Stimulated activated CD4-positive, alpha-beta T cell treated with anti-CD3 and anti-CD28 coated beads, Interleukin-1b, Interleukin-23, amount 100 ng/mL, for 24 hours (primary cell): ENCODE measurements at places on chromosomes 5 and 9.

DNA sequence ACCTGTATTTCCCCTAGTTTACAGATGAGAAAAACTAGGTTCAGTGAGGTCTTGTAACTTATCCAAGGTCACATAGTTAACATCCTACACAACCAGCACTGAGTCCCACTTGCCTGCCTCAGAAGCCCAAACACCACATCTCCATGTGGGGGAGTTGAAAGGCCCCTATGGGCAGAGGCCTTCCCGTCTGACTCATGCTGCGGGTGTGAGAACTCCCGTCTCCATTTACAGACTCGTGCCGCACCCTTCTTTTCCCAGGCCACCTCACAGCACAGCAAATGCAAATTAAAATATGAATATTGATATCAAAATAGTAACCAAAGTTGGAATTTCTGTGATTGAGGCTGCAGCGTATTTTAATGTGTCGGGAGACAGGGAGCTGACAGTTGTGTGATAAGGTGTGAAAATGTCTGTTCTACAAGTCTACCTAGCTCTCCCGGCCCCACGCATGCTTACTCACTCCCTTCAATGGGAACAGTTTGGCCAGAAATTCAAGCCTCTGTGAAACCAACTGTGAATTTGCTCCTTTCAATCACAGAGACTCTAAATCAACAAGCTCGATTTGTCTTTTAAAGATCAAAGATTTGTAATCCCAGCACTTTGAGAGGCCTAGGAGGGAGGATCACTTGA lies 90.1 kb downstream of the CRB2 start:
- DNase-seq: no peak

DNA sequence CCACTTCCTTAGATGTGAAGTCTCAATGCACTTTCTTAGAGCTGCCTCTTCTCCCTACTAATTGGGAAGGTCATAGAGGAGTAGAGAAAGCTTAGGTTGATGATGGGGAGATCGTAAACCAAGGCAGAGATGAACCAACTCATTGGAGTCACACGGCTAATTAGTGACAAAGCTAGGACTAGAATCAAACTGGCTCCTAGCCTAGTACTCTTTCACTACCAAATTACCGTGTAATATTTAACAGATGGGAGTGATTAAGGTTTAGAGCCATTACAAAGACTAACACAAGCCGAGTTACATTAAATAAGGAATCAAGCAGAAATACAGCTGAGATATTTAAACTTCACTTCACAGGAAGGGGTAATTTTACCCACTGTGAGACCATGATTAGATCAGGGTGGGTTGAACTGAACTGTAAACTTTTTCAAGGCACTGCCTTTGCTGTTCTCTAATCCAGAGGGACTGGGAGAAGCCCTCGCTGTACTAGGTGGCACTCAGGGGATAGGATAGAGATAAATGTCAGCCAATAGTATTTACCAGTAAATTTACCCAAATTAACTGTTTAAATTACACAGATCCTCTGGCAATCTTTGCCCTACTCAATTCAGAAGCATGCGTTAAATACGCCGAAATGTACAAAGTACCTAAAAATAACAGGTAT lies 166.4 kb upstream of the PIK3R1 start:
- DNase-seq: no peak

GRCh38 chr5:65812648-65813047 lies 90.6 kb downstream of the NLN start:
- DNase-seq: no peak

DNA sequence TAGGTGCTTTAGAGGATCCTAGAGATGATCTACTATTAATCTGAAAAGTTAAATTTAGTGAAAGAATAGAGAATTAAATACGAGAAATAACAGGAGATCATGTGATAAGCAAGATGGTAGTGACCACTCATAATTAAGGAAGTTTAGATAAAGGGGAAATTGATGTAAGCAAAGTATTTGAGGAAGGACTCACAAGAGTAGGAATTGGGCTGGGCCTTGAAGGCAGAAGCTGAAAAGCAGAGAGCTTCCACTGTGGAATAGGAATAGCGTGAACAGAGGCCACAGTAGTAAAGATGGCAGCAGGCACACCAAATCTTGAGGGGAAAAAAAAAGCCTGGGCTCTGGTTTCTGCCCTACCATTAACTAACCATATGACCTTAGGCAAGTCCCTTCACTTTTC lies 38.0 kb downstream of the KIF24 start:
- no peak for DNase-seq

- no peak for DNase-seq
These were observed 66.2 kb downstream of the ARHGEF28 start for GRCh38 chr5:73692166-73692640.

DNA sequence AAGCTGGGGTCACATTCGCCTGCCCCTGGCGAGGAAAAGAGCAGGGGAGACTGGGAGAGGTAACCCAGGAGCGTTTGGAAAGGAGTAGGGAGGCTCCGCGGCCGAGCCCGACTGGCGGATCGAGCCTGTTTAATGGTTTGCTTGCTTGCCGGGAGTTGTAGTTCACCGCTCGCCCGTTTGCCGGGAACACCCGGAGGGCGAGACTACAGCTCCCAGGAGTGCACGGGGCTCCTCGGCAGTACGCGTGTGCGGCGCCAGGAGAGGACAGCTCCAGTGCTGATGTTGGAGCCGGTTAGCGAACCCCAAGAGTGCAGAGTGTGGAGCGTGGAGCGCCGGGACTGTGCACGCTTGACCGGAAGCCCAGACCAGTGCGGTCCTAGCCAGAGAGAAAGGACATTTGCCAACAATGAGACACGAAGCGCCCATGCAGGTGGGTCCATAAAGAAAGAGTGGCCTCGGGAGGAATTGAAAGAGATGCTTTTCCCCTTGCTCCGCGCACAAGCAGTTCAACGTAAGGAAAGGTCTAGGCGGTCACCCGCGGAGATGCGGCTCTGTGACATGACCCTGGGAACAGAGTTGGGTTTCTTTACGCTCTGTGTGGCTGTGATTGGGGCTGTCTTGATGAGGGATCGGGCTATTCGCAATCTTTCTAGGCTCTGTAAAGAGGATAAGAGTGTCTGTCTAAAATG lies at the start of gene RAB3C:
RAB3C (plus strand) TSS at position 273 of the 689 bp plus-strand sequence; CDS start at position 407, 134 bp downstream.
- peak; percentile 65 for DNase-seq

DNA sequence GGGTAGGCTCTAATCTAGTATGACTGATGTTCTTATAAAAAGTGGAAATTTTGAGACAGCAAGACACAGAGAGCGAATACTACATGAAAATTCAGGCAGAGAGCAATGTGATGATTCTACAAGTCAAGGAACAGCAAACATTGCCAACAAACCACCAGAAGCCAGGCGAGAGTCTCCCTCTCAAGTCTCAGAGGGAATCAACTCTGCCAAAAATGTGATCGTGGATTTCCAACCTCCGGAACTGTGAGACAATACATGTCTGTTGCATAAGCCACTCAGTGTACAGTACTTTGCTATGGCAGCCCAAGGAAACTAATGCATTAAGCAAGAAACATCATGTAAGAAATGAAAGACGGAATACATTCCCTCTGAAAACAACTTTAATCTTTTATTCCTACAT lies 52.1 kb upstream of the CCNG1 start:
- DNase-seq: no peak
